Activated effector memory CD4-positive, alpha-beta T cell treated with anti-CD3 and anti-CD28 coated beads, Interleukin-2, amount 50 U/mL, for 16 hours (primary cell): ENCODE measurements at places on chromosomes 2 and 18.
A peak's percentile ranks its signal among the peaks of the same experiment; 100 is the strongest.

DNA sequence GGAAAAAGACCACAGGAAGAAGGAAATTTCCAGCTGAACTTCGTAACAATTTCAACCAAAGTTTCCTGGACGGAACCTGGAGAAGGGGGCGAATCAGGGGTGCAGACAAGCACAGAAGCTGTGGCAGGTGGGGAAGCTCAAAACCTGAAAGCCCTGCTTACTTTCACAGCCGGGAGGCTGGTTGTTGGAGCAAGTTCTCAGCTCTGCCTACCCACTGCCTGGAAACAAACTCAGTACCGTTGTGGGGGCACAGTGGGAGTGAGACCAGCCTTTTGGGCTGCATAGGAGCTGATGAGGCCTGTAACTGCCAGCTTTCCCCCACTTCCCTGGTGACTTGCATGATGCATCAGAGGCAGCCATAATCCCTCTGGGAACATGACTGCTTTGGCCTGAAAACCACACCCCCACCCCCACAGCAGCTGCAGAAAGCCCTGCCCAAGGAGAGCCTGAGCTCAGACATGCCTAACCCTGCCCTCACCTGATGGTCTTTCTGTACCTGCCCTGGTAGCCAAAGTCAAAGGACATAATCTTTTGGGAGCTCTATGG, 207.0 kb upstream of the VWC2L start:
- no peak for DNase-seq

GRCh38 chr18:78595453-78595852, 384.2 kb upstream of the SALL3 start:
- no peak for DNase-seq

GRCh38 chr2:10395893-10396292, 52.2 kb downstream of the ODC1 start:
- no peak for DNase-seq

- no peak for DNase-seq
Observed at GRCh38 chr2:72678024-72678423, 147.8 kb downstream of the EXOC6B start.

DNA sequence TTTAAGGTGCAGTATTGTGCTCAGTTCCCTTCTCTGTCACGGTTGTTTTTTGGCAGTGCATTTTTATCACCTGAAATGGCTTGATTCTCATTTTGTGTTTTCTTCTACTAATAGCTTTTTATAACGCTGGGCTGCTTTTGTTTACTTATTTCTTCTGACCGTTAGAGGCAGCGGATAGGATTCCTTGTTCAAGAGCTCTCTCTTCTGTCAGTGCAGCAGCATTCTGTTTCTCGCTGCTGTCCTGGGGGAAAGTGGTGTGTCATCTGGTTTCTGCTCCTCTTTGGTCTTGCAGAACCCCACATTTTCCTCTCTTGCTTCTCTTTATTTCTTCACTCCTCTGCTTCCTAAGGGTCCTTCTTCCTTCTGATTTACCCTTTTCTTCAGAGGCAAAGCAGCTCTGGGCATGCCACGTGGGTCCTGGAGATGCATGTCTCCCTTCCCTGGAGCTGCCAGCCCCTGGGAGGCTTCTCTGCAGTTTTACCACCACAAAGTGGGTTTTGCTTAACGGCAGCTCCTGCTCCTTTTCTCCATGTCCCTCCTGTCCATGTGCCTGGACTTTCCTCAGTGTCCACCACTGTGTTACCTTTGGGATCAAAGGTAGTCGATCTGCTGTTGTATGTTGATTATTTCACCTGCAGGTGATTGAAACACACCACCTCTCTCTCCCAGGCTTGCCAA, 47.3 kb upstream of the SNTG2 start:
- DNase-seq: no peak

GRCh38 chr2:229150317-229150716, 120.8 kb downstream of the PID1 start:
- no peak for DNase-seq

DNA sequence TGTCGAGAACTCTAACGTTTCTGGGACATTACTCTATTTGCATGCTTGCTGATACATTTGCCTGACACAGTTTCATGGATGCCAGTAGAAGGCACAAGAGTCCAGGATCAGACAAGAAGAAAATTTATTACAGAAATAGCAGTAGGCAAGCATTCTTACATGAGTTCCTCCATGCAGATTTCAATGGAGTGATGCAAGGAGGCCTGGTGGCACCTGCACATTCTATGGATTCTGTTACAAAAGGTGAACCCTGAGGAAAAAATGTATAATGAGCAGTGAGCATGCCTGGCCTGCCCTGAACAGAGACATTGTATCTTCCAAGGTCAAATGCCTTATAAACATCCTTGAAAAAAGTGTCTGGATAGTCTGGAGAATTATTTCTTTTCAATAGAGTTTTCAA, 142.9 kb downstream of the DSEL start:
- no peak for DNase-seq

GRCh38 chr18:63775166-63775730, at the start of gene SERPINB7:
TSS of gene SERPINB7 (plus strand) at chr18:63775418. CDS start at chr18:63782373, 6,955 bp downstream.
- no peak for DNase-seq

DNA sequence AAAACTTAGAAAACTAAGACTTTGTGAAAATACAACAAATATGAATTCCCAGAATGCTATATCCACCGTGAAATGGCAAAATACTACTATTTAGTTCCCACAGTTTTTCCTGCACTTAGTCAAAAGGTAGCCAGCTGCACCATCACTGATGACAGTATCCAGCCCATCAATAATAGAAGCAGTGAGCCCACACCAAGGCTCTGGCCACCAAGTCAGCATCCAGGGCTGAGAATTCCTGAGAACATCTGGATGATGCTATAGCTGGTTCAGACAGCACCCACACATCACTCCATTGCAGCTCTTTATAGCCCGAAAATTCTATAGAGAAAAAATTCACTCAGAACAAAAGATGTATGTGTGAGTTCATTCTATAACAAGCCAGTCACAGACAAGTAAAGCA, 159.1 kb upstream of the SPATS2L start:
- DNase-seq: no peak

- DNase-seq: no peak
Observed at GRCh38 chr2:10344105-10345066, 41.7 kb downstream of the HPCAL1 start.

DNA sequence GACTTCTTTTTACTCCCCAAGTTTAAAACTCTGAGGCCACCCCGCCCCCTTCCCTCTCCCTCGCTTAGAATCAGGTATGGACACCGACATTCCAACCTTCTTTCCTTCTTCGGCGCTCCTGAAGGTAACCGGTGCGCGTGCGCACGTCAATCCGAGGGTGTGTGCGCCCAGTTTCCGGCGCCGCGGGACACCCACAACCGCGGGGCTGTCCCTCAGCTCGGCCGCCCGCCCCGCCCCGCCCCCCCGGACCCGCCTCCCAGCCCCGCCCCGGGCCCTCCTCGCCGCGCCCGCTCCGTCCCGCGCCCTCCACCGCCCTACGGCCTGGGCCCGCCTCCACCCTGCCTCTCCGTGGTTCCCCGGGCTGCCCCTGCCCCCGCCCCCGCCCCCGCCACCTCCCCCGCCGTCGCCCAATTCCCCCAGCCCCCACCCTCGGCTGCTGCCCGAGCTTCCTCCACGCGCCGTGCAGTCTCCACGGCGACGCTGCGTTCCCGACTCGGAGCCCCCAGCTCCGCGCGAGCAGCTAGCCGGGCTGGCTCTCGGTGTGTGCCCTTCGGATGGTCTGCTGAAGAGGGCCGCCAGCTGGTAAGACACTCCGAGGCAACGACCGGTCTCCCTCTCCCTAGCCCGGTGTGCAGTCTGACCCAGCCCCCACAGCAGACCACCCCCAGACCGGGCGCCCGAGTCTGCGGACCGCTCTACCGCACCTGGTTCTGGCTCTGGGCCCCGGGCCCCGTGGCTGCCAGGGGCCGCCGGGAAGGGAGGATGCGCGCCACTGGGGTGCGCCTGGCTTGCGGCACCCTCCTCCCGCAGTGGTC, 635 bp downstream of the ERICH2 start:
- peak; percentile 86 for DNase-seq

DNA sequence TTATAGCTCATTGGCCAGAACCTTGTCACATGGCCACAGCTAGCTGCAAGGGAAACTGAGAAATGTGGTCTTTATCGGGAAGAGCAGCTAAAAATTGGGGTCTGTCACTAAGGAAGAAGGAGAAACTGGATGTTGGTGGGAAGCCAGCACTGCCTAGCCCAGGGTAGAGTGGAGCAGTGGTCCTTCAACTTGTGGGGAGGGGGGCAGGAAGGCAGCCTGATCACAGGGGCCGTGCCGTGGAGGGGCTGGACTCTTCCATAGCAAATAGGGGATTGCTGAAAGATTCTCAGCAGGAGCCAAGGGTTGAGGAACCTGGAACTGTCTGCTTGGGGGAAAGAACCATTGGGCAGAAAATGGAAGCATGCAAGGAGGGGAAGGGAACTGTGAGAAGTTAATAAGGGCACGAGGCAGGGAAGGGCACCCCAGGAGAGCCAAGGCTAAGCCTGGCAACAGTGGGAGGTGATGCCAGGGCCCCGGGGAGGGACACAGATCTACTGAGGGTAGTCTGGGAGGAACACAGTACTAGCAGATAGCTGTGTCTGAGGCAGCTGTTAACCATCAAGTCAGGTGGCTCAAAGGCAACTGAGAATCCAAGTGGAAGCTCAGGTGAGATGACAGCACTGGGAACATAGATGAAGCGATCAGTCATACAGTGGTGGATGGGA, 5.9 kb upstream of the NEURL3 start:
- DNase-seq: peak; percentile 41

DNA sequence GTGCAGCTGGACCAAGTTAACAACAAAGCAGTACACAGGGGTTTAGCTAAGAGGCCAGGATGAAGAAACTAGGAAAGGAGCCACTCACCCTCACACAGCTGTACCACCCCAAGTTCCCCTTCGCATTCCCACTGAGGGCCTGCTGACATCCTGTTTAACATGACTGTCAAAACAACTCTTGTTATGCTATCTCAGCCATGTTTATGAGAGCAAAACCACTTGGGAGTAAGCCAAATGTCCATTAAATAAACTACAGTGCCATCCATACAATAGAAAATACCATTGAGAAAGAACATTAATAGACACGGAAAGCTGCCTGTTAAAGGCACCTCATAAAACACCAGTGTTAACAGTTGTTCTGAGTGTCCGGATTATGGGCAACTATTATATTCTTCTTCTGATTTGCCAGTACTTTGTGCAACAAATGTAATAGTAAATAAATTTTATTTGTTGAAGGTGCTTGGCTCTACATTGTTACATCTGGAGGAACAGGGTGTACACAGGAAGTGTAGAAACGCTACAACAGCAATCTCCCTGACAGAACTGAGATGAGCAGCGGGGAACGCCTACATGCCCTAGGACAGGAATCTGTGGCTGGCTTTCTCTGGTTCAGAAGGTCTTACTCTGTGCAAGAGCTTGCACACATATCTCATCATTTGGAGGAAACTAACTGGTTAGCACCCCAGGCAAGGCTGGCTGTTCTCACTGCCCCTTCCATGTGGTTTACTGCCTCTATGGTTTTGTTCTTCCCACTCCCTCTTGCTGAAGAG, 85.6 kb downstream of the EHD3 start:
- peak; percentile 69 for DNase-seq
